ENCODE measurements at places on chromosomes 1 and 21.

GRCh38 chr1:204475656-204476432 lies 18.8 kb downstream of the PIK3C2B start:
- DNase-seq, result no peak

DNA sequence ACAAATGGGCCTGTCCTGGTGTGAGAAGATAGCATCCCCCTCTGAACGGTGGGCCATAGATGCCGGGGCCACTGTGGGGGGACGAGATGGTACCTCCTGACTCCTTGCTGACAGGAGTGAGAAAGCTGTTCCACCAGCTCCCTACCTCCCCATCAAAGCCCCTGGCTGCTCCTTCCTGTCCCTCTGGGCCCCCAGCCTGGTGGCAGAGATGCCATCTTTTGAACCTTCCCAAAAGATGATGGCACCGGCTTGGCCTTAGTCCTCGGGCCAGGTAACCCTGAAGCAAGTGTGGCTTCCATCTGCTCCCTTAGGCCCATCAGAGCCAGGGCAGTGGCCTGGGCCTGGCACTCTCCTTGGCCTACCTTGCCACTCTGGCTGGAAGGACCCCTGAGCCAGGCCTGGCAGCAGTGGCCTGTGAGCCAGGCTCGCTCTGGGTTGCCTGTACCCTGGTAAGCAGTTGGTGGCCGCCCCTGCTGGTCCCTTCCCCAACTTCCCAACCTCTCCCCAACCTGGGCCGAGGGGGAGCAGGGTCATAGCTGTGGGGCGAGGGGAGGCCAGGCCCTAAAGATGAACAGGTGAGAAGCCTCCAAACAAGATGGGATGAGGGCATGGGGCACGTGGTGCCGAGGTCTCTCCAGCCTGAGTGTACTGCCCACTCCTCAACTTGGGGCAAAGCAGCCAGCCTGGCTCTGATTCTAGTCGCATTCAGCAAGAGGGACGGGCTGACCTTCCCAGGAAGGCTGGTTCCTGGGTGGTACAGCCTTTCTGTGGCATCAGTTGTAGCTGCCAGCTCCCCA lies 34.7 kb downstream of the ZBTB17 start:
- no peak for DNase-seq

DNA sequence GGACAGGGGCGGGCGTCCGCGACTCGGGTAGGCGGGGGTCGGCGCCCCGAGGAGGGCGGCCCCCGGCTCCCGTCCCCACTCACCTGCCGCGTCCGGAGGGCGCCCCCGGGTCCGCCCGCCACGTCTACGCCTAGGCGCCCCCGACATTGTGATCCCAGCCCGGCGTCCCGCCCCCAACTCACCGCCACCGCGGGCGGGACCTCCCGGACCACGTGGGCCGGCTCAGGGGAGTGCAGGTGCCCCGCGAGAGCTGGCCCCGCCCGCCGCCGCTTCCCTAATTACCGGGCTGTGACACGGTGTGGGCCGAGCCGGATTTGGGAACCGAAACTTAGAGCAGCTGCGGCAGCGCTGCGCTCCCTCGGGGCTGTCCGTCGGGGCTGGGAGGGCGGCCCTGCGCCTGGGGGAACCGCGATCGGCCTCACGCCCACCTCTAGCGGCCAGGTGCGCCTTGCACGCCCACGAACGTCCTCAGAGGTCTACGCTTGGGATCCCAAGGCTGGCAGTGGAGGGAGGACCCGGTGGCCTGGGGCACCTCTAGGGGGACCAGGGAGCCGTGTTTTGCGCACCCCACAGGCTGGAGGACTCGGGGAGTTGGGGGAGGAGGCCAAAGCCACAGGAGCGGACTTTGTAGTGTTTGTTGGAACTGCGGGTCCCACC lies 521 bp upstream of the NADK start:
- DNase-seq, result no peak

DNA sequence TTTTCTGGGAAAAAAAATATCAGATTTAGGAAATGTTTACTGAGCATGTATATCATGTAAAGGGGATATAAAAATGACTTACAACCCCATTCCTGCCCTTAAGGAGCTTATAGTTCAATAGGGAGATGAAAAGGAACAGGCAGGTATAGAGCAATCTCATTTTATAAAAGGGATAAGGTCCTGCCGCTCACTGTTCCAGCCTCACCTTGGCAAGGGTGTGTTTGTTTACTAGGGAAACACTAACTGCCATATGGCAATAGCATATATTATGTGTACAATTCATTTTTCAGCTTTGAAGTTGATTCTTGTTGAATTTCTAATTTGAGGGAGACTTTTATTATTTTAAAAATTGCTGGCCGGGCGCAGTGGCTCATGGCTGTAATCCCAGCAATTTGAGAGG lies 25.5 kb downstream of the URB2 start:
- DNase-seq, result no peak

GRCh38 chr1:177126267-177126666 lies 38.2 kb downstream of the ASTN1 start:
- no peak for DNase-seq

GRCh38 chr1:207021139-207021861 lies 11.3 kb downstream of the C1orf116 start:
- no peak for DNase-seq

- no peak for DNase-seq
Measured at GRCh38 chr1:176852124-176852523, 312.4 kb downstream of the ASTN1 start.

- DNase-seq, result no peak
Measured at GRCh38 chr1:100452641-100453040, 85.3 kb upstream of the GPR88 start.

DNA sequence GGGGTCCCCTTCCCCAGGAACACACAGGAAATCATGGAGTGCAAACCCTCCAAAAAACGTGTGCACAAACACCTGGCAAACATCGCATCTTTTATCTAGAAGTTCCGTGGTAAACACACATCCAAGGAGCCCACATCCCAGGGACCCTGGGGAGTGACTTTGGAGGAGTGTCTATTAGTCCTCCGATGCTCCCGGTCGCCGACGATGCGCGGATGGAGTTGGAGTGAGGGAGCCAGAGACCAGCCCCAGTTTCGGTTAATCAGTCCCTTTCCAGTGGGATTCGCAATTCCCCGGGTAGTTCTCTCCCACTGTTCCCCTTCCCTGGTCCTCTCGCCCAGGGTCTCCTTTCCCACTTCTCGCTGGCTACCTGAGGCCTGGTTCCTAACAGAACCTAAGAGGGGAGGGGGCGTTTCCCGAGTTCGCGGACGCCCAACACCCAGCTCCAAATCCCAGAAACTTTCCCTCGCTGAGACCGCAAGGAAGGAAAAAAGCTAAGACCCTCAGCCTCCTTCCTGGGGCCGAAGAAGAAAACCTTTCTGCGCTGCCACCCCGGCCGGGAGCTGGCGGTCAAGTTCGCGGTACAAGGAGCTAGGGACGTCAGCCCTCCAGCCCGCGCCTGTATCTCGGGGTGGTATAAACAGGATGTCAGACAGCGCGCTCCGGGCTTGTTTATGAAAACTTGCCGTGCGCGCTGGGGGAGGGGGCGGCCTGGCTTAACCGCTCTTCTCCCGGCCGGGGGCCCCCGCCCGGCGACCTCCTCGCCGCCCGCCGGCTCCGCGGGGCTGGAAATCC lies 787 bp downstream of the JAK1 start:
- peak; percentile 28 for DNase-seq

DNA sequence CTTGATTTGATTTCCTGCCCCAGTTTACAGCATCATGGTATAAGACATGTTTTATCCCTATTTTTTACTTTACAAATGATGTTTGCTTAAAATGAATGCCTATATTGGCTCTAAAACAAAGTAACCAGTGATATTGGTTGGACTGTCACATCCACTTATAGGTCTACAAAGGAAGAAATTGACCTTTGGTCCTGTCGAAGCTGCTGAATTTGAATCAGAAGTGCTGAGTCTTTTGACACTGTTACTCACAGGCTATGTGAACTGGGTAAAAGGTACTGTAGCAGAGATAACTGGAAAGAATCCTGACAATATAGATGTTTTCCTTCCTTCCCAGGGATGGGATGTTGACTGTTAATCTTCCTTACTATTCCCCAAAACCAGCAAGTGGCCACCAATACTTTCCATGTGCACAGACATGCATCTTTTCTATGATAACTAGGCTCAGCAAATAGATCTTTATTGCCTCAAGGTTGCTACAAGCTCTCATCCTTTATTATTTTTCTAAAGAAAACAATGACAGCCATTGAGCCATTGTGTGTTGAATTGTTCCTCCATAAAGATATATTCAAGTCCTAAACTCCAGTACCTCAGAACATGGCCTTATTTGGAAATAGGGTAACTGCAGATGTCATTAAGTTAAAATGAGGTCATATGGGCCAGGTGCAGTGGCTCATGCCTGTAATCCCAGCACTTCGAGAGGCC lies 175.9 kb upstream of the NR5A2 start:
- DNase-seq, result no peak

GRCh38 chr1:90723590-90724108 lies 6.5 kb upstream of the BARHL2 start:
- no peak for DNase-seq

DNA sequence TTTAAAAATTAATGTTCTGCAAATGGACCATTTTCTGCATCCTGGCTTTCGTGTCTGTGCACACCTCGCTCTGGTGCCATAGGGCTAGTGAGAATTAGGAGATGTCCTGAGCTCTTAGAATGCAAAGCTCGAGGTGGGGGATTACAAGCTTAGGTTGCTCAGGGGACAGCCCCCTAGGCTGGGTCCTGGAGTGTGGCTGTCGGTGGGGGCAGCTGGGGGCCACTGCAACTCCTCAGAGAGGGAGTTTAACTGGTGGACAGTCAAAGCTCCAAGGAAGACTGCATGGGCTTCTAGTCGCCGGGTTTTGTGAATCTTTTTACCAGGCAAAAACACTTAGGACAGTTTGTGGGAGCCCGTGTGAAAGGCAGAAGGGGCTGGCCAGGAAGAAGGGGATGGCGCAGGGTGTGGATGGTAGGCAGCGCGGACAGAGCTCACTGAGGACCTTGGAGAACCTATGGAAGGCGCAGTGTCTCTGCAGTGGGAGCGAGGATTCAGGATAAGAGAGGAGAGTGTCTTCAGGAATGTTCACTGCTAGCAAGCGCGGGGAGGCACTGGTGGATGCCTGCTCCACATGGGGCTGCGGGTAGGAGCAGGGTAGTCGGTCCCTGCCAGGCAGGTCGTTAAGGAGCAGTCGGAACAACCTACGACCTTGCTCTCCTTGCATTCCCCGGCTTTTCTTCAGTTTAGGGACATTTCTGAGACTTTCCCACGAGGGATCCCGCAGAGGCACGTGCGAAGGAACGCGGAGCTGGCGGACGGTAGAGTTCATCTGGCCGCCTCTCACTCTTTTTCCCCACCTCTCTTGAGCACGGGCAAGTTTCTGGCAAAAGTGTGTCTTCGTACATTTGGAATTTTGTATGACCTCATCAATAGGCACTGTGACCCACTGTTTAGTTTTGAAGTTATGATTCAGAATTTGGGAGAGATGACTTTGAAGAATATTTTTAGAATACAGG lies 12.9 kb upstream of the KCNE1 start:
- DNase-seq, result no peak

DNA sequence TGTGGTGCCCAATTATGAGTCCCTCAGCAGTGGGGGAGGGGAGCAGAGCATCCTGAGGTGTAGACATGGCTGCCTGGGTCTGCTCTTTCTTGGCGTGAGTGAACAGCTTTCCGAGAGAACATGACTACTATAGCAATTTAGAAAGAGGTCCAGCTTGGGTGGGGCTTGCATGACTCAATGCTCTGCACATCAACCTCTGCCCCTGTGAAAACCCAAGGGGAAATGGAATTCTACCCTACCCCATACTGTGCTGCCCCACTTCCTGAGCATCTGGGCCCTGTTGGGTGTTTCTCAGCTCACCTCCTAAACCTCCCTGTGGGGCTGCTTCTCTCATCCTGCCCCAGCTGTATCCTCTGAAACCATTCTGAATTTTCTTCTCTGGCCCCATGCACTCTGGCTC lies 8.2 kb upstream of the AZIN2 start:
- no peak for DNase-seq

- no peak for DNase-seq
Measured at GRCh38 chr1:226618380-226618779, 69.8 kb downstream of the STUM start.

- no peak for DNase-seq
Measured at GRCh38 chr1:6827079-6827478, 41.8 kb downstream of the CAMTA1 start.
